ENCODE measurements at places on chromosomes 11 and 22. TPM values are rescaled to one million over a fixed set of nuclear protein-coding genes. Genes with fewer than 3 reads are reported as not detected.

GRCh38 chr11:33734441-33735270, 1.6 kb downstream of the CD59 start:
- peak; percentile 76 for DNase-seq

The CCDC87 gene
- 0.67 TPM for total RNA-seq

The RTN4RL2 gene
- 0.31 TPM for total RNA-seq

- no peak for DNase-seq
Observed at GRCh38 chr11:19711911-19712280, 741 bp upstream of the NAV2 start.

- no peak for DNase-seq
Observed at GRCh38 chr11:75925785-75926164, 110.8 kb downstream of the UVRAG start.

DNA sequence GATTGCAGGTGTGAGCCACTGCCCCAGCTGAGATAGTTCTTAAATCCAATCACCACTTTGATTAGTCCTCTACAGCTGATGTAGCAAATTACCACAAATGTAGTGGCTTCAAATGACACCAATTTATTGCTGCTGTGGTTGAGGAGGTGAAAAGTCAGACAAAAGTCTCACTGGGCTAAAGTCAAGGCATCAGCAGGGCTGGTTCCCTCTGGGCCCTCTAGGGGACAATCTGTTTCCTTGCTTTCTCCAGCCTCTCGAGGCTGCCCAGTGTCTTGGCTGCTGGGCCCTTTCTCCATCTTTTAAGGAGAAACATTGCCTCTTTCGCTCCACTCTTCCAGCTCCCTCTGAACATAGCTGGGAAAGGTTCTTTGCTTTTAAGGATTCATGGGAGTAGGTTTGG, 50.5 kb upstream of the SHANK2 start:
- DNase-seq: no peak

DNA sequence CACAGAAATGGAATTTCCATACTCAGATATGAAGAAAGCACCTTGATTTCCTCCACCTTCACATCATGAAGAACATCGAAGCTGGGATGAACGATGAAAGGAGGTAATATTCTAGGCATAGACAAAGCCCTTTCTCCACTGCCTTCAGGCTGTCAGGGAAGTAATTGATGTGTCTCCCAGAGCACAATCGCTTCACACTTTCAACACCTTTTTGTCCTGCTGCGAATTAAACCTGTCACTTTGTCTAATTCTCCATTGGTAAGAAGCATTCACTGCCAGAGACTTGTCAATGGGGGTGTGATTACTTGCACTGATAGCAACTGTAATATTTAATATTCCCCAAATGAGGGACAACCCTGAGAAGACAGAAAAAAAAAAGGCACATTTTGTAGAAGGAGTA, 260.1 kb downstream of the ETS1 start:
- no peak for DNase-seq

The TMEM191B gene
- total RNA-seq: not detected

The SCGB1A1 gene
- 5,001 TPM for total RNA-seq

The OR52I1 gene
- not detected for total RNA-seq
